Right lobe of liver (tissue), 6 donors: ENCODE measurements at places on chromosomes 3 and 15. TPM values are rescaled to one million over a fixed set of nuclear protein-coding genes. Genes with fewer than 3 reads are reported as not detected.

SLC27A2 gene
- total RNA-seq: 76.8 TPM

DLL4 gene
- 8.7 TPM for total RNA-seq

CFAP44 gene
- total RNA-seq: 4.7 TPM

GCSAM gene
- not detected for total RNA-seq

DNA sequence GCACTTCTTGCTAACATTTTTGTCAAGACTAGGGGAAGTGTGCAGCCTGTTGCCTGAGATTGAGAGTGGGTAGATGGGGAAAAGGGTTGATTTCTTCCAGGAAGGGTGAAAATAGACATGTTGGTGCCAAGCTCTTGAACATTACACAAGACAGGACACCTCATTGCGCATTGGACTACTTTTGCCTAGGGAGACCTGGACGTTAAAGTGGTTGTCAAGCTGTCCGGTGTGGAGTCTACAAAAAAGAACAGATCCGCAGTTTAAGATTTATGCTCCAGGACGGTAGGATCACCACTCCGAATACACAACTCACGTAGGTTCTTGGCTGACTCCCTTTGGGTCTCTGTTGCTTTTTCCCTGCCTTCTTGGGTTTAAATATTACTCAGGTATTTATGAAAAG, 56.3 kb upstream of the LRIG1 start:
- DNase-seq: no peak

DNA sequence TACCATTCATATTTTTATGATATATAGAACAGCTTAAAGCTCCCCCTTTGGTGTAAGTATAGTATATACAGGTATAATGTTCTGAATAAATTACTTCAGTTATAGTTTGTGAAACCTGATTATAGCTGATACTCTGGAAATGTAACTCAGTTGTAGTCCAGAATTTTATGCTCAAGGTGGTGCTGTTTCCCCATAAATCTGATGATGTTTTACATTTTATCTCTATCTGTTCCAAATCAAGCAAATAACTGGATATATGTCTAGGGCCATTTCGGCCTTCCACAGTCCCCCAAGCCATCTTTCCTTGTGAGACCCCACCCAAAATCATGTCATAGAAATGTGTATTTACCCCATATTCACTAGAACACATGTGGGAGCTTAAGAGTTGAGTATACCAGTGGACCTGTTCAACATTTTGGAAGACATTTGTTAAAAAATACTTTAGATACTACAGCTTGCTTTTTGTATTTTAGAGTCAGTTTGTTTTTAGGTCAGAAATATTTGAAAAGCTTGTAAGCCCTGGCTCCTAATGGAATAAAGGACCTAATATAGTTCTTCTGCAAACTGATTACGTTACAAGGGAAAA, 107.1 kb downstream of the ATG7 start:
- no peak for DNase-seq

DNA sequence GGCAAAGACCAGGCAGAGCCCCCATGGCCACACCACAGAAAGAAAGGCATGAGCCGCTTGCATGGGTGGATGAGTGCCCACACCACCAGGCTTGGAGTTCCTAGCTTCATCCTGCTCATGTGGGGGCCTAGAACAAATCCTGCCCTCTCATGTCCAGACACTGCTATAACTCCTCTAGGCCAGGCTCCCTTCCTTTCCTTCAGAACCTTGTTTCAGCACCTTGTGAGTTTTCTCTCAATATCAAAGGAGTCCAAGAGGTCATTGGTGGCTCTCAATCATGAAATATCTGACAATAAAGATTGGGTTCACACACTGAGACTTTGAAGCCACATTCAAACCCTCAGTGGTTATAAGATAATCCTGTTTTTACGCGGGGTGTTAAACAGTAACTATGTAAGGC, 12.7 kb downstream of the SLC6A20 start:
- DNase-seq: no peak

DNA sequence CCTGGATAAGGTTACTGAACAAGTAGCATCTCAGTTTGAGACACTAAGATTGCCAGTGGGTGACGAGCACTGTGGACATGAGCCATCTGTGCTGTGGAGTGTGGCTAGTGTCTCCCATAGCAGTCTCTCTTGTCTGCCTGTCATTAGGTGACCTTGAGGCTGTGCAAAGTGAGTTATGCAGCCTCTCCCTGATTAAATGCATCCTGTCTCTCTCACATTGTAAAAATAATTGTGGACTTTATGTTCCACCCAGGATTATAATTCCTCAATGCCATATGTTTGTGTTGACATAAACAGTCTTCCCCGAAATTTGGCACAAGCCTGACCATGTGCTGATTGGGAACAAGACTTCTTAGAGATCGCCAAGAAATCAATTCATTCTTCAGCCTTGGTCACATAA, 168.9 kb downstream of the MYRIP start:
- DNase-seq: no peak
